ENCODE measurements at places on chromosomes 7 and 10. TPM values are rescaled to one million over a fixed set of nuclear protein-coding genes. Genes with fewer than 3 reads are reported as not detected.

NOS3 gene
- total RNA-seq, result 17.0 TPM

LHFPL3 gene
- total RNA-seq, result not detected

HILPDA gene
- total RNA-seq, result 17.8 TPM

HEPACAM2 gene
- not detected for total RNA-seq

GPER1 gene
- 0.14 TPM for total RNA-seq

MUC12 gene
- 0.48 TPM for total RNA-seq

GPR85 gene
- total RNA-seq, result not detected

TMEM176A gene
- total RNA-seq, result not detected

LIPM gene
- total RNA-seq, result not detected

ZC3HAV1L gene
- total RNA-seq, result 19.7 TPM

RAPGEF5 gene
- total RNA-seq, result 0.27 TPM

ZNF479 gene
- not detected for total RNA-seq

PCLO gene
- total RNA-seq, result not detected

Data from T-helper 2 cell treated with Interferon-gamma antibody and Interleukin-4, amounts not matched to agents 100 ng/mL and 5 ng/mL, for 36 hours (primary cell).